ENCODE measurements at places on chromosomes 4 and X.

GRCh38 chr4:98399915-98400314 lies 138.7 kb downstream of the RAP1GDS1 start:
- no peak for DNase-seq

DNA sequence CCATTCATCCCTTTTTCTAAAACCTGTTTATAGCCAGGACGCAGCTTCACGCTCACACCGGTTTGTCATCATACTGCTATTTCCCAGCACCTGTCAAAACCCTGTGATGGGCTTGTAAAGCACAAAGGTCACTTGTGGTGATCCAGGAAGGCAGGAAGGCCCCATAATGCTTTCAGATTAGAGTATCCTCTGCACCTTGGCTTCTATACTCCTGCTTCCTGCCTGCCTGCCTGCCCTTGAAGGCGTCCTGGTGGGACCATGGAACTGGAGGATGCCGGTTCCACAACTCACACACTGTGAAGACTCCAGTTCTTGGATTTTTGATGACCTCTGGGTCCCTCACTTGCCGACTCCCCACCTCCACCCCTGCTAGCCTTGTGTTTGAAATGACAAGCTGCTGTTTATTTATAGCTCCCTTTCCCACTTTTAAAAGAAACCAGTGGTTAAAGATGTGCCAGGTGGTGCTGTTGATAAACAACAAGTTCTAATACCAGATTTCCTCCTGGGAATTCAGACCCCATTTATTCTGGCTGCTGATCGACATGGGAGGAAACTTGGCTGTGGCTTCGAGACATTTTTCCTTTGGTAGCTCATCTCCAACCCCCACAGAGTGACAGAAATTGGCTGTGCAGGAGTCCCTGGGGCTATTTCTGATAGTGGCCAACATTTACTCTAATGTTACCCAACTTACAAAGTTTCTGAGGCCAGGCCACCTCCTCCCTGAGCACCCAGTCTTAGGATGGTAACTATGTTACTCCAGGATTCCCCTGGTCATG lies 211.5 kb downstream of the KDR start:
- no peak for DNase-seq

DNA sequence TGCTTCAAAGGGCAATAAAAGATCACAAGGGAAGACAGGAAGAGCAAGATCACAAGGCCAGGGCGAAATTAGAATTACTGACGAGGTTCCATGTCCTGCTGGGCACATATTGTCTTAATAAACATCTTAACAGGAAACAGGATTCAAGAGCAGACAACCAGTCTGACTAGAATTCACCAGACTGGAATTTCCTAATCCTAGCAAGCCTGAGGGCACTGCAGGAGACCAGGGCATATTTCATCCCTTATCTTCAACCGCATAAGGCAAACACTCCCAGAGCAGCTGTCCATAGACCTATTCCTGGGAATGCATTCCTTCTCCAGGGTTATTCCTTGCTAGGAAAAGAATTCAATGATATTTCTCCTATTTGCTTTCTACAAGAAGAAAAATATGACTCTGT lies 12.4 kb upstream of the TDO2 start:
- no peak for DNase-seq

DNA sequence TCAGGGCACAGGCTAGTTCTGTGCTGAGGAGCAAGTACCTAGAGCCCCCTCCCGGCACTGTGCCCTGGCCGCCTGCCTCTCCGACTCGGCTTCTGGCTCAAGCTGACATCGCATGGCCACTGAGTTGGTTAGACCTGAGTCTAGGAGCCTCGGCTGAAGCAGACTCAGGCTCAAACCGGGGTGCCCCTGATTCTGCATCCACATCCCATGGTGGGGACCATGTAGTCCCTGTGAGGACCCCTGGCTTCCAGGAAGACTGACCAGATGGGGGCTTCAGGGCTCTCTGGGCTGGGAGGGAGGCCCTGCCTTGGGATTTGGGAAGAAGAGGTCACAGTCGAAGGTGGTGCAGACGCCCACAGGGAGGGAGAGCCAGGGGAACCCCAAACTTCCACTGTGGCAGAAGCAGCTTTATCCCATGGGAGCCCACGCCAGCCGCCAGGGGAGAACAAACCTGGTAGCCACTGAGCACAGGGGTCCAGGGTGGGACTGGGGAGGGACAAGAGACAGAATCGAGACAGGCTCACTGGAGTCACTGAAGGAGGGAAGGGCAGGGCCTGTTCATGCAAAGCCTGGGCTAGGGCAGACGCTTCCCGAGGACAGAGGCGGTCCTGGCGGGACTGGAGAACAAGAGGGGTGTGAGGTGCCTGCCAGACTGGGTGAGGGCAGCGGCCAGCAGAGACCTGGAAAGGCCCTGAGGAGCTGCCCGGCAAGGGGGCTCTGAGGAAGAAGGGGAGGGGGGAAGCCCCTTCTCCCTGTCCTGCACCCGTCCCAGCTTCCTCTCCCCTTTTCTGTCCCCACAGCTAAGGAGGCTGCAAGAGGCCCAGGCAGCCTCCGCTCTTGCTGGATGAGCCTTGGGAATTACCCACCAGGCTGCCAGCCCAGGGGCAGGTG lies 1.1 kb downstream of the PDE6B start:
- DNase-seq, result no peak

DNA sequence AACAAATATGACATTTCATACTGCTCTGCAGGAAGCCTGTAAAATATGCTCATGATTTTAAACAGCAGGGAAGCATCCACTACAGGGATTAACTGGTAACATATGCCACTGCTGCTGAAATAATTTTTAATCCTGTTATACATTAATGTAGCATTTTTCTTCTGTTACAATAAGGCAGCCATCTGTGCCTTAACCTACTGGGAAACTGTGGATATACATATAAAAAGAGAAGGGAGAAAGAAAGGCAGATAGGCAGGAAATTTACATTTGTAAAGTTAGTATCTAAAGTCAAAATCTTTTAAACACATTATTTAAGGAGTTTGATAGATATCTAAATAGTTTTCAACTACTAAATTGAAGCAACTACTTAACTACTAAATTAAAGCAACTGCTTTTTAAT lies 514.6 kb upstream of the KLHL4 start:
- no peak for DNase-seq

- no peak for DNase-seq
Measured at GRCh38 chrX:39816871-39817731, 280.7 kb downstream of the BCOR start.
